Ecto neural progenitor cell (in vitro differentiated cells): ENCODE measurements at places on chromosomes 6 and 20.

DNA sequence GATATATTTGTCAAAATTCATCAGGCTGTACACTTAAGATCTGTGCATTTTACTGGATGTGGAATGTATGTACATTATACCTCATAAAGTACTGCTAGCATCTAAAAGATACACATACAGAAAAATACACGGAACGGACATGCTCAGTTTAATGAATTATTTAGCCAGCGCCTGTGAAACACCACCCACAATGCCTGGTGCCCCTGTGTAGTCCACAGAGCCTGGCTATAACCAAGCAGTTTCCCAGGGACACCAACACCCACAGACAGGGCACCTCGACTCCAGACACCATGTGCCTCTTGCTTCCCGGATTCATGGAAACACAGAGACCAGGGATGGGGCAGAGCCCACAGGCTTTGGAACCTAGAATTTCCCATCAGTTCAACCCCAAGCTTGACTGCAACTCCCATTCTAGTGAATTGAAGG is 17.4 kb upstream of the ARMC12 start:
- no peak for DNase-seq

- no peak for DNase-seq
Observed at GRCh38 chr20:24341781-24342180, 127.6 kb upstream of the SYNDIG1 start.

DNA sequence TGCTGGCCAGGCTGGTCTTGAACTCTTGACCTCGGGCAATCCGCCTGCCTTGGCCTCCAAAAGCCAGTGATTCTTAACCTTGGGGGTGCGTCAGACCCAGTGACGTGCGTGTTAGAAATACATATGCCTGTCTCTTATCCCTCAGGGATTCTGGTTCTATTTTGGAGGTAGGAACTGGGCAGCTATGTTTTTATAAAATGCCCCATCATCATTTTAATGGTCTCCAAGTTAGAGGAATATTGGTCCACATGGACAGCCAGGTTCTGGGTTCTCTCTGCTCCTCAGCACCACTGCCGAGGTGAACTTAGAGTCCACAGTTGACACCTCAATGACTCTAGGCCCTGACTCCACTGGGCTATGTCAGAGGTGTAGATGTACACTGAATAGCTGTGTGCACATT is 352.7 kb downstream of the SMOC2 start:
- DNase-seq, result no peak

GRCh38 chr6:105844275-105844883 is 241.8 kb upstream of the PRDM1 start:
- no peak for DNase-seq

DNA sequence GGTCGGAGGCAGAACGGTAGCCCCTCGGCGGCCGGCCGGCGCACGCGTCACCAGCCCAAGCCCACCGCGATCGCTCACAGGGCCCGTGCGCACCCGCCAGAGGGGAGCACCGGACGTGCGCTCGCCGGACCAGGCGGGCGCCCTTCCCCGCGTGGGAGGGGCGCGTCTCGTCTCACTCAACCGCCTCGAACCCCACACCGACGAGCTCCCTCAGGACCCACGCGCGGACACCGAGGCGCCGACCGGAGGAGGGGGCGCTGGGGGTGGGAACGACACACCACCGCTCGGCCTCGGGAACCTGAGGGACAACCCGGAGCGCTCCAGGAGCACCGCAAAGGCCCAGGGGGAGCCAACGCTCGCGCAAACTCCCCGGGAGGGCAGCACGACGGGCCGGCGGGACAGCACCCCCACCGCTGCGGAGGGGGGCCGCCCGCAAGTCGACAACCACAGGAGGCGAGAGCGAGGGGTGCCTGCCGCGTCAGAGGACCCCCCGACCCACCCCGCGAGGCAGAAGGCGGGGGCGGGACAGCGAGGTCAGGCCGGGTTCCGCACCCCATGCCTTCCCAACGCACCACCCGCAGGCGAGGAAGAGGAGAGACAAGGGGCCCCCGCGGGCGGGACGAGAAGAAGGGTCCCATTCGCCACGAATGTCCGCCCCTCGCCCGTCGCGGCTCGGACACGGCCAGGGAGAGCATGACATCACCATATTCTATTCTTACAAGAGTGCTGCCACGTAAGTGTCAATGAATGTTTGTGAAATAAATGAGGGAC is 512.7 kb upstream of the ZNF337 start:
- DNase-seq, result peak; percentile 72

- DNase-seq, result no peak
Observed at GRCh38 chr6:14786455-14786854, 459.4 kb upstream of the JARID2 start.

DNA sequence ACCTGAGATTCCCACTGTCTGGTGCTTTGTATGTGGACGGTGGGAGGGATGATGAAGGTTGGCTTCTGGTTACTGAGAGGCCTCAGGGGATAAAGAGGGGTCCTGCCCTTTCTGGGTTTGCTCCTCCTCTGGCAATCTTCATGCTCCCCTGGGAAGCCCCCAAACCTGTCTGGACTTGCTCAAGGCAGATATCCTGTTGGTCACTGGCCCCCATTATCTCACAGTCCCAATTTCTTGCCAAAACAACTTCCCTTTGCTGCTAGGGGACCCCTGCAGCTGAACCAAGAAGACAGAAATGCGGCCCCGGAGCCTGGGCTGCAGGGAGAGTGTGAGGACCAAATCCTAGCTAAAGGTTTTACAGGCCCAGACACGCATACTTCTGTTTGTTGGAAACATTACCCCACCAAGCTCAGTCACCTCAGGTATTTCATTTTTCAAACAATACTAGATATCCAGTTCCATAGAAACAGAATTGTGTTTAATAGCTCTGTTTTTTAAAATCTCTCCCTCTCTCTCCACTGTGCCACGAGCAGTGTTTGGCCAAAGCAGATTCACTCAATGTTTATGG is 63.4 kb upstream of the MRPS10 start:
- DNase-seq, result no peak

DNA sequence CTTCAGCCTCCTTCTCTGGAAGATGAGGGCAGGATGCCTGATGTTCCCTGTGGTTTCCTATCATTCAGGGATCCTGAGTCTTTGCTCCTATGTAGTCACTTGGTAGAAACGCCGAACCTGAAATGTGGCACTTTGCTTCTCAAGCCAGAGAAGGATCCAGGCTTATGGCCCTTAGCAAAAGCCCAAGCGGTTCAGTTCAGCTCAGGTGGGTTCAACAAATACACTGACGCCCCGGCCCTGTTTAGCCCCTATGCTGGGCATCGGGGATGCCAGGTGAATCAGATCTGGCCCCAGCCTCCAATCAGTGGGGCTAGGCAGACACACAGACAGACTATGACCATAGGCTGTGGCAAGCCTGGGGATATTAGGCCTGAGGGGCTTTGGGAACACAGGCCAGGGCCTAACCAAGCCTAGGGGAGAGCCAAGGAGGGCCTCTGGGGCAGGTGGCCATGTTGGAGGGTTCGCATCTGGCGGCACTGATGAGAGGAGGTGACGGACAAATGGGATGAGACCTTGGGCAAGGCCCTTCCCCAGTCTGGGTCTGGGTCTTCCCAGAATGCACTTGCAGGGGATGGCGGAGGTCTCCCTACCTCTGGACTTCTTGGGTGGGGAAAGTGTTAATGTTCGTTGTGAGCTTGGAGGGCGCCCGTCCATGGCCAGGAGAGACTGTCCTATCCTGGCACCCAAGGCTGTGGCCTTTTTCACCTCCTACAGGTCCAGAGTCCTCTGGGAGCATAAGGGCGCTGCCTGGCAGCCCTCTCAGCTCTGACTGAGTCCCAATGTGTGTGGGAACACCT is 17.6 kb upstream of the SRC start:
- no peak for DNase-seq

- DNase-seq, result peak; percentile 76
Observed at GRCh38 chr6:35485402-35485877, 11.4 kb downstream of the TEAD3 start.

DNA sequence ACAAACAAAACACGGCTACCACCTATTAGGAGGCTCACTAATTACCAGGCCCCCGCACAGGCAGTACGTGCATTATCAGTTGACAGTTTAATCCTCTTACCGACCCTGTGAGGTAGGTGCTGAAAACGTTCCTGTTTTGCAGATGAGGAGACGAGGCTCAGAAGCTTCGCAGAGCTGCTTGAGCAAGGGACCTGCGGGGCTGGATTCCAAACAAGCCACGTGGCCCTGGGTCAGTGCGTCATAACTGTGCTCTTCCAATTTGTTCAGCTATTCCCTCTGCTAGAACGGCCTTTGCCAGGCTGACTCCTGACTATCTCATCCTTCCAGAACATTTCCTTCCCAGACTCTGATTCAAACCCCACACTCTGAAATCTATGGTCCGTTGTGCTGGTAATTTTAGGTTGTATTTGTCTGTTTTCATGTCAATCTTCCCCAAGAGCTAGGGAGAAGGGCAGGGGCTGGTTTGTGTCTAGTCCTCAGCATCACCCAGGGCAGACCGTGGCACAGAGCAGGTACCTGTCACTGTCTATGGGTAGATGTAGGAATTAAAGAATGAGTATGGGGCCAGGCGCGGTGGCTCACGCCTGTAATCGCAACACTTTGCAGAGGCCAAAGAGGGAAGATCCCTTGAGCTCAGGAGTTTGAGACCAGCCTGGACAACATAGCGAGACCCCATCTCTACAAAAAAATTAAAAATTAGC is 28.8 kb upstream of the TLDC2 start:
- no peak for DNase-seq

- no peak for DNase-seq
Observed at GRCh38 chr6:111837641-111838500, 35.4 kb downstream of the FYN start.

DNA sequence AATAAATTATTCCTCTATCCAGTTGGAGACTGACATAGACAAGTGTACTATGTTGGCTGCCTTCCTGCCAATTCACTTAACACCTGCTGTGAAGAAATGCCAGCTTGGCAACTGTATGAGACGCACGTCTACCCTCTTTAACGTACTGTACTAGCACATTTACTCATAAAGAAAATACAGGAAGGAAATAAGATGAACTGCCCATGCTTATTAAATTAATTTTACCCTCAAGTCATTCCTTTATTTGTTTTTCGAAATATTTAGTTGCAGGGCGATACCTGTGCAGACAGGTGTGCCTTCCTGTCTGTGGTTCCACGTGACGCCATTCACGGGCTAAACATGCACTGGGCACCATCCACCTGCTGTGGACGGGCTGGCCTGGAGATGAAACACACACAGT is 52.0 kb downstream of the PSMG4 start:
- DNase-seq, result no peak

- no peak for DNase-seq
Observed at GRCh38 chr6:53238311-53238710, 89.7 kb upstream of the GCM1 start.
